ENCODE measurements at places on chromosomes 3 and 15.

DNA sequence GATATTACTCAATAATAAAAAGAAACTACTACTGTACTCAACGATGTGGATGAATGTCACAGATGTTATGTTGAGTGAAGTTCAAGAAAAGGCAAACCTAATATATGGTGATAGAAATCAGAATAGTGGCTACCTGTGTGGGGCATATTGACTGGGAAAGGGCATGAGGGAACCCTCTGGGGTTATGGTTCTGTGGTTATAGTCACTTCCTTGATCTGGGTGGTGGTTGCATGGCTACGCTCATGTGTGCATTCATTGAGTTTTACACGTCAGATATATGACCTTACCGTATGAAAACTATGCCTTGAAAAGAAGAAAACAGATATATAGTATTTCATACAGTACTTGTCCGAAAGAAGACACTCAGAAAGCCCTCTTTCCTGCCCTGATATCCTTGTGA lies 331.0 kb upstream of the LRRFIP2 start:
- no peak for ATAC-seq

DNA sequence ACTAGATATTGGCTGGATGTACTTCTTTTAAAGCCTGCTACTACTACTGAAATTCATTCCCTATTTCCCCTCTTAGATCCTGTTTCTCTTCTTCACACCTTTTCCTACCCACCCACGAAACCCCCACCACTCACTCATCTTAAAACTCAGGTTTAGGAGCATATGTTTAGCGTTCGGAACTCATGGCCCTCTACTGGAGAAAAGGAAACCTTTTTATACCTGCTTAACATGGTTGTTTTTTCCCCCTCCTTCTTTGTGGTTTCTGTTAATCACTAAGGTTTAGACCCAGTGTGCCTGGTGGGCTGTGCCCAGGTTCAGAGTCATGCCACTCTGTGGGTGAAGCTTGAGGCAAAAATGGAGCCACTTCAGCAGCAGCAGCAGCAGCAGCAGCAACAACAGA lies 2.6 kb downstream of the ARID3B start:
- peak; percentile 27 for ATAC-seq

DNA sequence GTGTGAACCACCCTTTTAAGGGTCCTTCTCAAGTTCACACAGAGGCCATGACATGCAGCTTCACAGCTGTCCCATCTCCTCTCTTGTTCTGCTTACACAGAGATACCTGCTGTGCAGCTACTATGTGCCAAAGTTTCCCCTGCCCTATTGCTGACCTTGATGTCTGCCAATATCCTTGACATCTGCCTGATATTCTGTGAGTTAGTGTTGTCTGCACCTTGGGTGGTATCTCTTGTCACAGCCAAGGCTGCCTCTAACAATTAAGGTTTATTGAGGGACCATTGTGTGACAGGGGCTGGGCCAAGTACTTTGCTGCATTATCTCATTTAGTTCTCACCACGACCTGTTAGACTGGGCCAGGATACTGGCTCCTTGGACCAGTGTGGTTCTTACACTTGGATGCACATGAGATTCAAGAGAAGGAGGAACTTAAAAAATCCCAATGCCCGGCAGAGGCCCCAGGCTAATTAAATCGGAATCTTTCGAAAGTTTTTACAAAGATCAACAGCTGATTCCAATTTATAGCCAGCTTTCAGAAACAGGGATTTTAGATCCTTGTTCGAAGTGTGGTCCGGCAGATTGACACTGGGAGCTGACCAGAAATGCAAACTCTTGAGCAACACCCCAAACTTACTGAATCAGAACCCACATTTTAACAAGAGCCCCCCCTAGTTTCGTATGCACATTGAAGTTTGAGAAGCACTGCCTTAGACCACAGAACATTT lies 178.6 kb downstream of the SATB1 start:
- ATAC-seq: no peak

DNA sequence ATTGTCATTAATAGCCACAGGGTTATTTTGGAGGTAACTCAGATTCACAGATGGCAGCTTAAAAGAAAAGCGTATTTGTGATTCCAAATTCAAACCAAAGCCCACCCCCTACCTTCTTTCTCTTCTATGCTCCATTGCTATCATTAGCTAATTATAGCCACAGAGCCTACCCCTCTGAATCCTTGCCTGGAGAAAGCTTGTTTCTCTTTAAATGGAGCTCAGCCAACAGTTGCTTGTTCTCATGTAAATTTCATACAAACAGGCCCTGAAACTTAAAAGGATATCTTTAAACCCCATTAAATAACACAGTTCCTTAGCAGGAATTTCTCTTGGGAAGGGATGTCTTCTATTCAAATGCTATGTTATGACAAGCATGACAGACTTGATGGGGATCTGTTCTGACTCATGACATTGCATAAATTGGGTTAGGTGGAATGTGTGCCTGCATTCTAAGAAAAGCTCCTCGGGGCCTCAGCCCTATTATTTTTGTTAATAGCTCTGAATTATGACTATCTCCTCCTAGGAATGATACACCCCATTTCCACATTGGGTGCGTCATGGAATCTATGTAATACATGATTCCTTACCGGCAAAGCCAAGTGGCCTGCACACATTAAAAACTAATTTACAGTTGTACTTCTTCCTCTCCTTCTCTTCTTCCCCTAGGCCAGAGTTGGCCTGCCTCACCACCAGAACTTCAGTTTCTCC lies 265.8 kb downstream of the TAFA4 start:
- ATAC-seq: no peak

DNA sequence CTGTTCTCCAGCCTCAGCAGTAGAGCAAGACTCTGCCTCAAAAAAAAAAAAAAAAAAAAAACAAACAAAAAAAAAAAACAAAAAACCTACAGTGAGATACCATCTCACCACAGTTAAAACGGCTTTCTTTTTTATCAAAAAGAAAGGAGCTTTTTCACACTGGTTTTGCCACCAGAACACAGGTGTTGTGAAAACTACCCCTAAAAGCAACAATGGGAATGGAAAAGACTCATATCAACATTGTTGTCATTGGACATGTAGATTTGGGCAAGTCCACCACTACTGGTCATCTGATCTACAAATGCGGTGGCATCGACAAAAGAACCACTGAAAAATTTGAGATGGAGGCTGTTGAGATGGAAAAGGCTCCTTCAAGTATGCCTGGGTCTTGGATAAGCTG lies 24.8 kb upstream of the SLC25A38 start:
- no peak for ATAC-seq

DNA sequence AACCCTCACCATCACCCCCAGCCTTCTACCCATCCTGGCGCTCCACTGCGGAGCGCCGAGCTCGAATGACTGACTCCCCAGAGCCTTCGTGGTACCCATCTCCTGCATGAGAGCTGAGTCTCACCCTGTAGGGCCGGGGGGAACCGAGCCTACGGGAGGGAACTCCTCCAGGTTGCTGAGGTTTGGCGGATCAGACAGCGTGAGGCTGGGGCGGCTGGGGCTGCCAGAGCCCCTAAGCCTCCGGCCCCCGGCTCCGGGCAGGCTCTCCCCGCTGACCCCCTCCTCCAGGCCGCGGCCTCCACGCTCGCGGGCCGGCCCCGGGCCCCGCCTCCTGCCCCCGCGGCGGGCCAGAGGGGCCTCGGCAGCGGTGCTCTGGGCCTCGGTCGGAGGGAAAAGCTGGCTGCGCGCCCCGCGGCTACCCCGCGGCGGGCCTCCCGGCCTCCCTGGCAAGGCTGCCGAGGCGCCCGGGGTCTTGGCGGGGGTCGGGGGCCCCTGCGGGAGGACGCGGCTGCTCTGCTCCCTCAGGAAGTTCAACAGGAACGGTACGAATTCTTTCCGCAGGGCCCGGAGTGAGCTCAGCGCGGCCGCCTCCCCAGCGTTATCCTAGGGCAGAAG lies 643 bp downstream of the CDAN1 start:
- peak; percentile 15 for ATAC-seq

DNA sequence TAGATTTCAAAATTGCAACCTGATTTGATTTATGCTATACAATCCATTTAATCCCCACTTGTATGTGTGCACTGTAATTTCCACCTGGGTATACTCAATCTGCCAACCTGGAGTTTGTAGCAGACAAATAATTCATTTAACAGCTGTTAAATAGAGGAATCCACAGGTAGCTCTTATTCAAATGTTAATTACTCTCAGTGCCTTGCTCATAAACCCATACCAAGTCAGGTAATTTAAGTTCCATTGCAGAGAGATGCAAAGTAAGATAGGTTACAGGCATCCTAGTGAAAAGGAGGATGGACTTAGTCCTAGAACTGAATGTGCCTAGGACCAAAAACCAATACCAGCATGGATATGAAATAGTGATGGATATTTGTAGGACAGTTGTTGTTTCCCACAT lies 674.2 kb downstream of the TBL1XR1 start:
- no peak for ATAC-seq

DNA sequence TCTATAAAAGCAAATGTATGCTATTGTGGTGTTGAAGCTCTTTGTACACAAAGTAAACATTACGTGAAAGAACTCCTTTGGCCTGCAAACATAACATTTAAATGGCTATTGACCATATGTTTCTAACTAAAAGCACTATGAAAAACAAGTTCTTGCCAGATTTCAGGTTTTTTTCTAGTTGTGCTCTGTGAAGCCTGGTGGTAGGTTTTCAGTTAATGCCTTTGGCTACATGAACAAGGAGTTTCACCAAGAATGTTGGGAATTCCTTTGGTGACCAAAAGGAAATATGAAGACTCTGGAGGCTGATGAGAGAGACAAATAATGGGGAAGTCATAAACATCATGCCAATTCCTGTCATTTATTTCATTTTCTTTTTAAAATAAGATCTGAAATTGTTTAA lies 66.0 kb downstream of the RBMS3 start:
- ATAC-seq: no peak

GRCh38 chr3:16407366-16407765 lies 106.1 kb downstream of the RFTN1 start:
- ATAC-seq: no peak

DNA sequence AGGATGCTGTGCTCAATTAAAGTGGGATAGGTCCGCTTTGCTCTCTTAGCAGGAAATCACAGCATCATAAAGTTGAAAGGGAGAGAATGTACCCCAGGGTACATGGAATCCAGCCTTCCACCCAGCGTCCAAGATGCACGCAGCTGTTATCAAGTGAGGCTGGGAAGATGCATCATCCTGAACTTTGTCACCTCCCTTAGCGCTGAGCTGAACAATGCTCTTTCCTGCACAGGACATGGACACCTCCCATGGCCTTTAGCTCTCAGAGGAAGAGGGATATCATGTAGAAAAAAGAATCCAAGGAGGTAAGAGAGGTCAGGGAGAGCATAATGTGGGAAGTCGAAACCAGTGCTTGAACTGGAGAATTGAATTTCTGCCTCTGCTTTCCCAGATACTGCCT lies 192.8 kb downstream of the FEZF2 start:
- no peak for ATAC-seq

DNA sequence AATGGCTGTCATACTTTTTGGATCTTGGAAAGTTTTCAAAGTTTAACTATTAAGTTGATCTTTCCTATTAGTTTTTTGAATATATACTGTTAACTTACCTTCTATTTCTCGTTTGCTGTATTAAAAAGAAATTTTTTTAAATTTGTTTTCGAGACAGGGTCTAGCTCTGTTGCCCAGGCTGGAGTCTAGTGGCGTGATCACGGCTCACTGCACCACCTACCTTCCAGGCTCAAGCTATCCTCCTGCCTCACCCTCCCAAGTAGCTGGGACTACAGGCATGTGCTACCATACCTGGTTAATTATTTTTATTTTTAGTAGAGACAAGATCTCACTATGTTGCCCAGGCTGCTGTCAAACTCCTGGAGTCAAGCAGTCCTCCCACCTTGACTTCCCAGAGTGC lies 4.6 kb downstream of the KNL1 start:
- ATAC-seq: no peak

DNA sequence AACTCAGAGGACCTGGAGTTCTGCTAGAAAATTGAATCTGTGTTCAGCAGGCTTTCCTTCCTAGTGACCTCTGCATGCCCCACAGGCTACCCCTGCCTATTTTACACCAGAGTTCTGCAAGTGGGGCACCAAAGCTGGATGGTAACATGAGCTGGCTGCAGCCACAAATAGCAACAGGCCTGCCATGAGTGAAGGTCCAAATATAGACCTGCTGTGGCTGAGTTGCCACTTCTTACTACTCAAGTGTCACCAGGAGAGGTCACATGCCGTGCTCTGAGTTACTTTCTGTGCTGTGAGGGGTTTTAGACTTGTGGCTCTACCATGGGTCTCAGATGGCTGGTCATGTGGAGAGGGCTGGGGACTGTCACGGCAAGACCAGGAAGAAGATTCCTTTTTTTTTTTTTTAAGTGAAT lies at the start of gene FSD2:
Gene FSD2 (minus strand): TSS at position 76 of the 413 bp plus-strand sequence. CDS start 18,679 bp downstream, outside the sequence.
- no peak for ATAC-seq

- ATAC-seq: no peak
Measured at GRCh38 chr3:88343264-88343663, 193.5 kb downstream of the C3orf38 start.

- ATAC-seq: no peak
Measured at GRCh38 chr3:126746395-126747177, 42.5 kb downstream of the CHCHD6 start.

GRCh38 chr3:81476692-81477091 lies 284.8 kb downstream of the GBE1 start:
- no peak for ATAC-seq

DNA sequence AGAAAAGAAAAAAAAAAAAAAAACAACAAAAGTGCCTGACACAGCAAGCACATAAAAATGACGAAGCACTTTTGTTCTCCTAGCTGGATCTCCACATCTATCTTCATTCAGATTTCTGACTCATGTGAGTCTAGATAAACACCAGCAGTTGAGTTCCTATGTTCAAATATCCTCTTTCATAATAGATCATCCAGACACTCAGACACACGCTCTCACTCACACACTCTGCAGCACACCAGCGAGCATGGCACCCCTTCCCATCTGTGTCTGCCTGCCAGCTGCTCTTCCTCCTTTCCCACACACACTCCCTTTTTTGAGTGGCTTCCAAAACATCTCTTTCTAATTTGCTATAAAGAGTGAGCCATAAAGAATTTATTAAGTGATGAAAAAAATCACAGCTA lies 19.8 kb upstream of the CELF6 start:
- no peak for ATAC-seq

- no peak for ATAC-seq
Measured at GRCh38 chr15:101037090-101037830, 118.1 kb downstream of the LRRK1 start.

DNA sequence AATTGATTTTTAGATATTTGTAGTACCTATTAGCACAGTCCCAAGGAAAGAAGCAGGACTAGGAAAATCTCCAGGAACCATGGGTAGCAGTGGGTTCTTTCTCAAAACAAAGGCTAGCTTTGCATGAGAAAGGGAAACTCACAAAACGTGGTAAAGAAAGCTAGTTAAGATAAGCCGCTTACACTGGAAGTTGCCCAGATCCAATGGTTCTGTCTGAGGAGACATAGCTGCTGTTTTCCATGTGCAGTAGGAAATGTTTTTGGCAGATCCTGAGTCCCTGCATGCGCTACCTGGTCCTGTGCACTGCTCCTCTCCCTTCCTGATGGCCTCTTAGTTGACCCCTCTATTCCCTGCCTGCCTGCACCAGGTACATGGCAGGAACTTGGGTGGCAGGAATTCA lies 60.4 kb downstream of the TFG start:
- ATAC-seq: no peak
